T-cell (primary cell): ENCODE measurements at places on chromosomes 2 and 18. TPM values are rescaled to one million over a fixed set of nuclear protein-coding genes. Genes with fewer than 3 reads are reported as not detected.

AQP12A gene
- not detected for total RNA-seq

DNA sequence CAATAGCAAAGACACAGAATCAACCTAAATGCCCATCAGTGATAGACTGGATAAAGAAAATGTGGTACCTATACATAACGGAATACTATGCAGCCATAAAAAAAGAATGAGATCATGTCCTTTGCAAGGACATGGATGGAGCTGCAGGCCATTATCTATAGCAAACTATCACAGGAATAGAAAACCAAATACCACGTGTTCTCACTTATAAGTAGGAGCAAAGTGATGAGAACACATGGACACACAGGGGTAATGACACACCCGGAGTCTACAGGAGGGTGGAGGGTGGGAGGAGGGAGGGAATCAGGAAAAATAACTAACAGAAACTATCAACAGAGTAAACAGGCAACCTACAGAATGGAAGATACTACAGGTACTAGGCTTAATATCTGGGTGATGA, 46.6 kb upstream of the MAL start:
- no peak for DNase-seq

DNA sequence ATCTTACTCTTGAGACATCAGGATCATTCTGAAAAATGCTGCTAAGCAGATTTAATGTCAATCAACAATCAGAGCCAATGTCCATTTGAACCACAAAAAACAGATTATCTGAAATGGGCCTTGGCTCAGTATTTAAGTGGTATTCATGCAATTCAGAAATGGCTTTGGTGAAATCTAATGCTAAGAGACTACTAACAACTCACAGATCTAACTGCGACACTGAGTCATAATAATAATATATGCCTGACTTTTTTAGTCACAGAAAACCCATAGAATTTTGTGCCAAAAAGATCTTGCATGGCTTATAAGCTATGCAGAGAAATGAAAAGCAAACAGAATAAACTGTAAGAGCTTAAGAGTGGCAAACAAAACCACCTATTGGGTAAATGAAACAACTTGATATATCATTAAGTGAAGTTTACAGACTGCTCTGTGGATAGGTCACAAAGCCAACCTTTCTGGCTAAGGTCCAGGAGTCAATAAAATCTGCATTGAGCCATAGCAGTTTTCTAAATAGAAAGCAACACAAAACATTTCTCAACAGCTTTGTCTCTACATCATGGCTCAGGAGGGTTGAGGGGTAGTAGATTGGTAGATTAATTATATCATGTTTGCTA, 234.3 kb downstream of the LRATD1 start:
- no peak for DNase-seq

CIDEA gene
- not detected for total RNA-seq

DNA sequence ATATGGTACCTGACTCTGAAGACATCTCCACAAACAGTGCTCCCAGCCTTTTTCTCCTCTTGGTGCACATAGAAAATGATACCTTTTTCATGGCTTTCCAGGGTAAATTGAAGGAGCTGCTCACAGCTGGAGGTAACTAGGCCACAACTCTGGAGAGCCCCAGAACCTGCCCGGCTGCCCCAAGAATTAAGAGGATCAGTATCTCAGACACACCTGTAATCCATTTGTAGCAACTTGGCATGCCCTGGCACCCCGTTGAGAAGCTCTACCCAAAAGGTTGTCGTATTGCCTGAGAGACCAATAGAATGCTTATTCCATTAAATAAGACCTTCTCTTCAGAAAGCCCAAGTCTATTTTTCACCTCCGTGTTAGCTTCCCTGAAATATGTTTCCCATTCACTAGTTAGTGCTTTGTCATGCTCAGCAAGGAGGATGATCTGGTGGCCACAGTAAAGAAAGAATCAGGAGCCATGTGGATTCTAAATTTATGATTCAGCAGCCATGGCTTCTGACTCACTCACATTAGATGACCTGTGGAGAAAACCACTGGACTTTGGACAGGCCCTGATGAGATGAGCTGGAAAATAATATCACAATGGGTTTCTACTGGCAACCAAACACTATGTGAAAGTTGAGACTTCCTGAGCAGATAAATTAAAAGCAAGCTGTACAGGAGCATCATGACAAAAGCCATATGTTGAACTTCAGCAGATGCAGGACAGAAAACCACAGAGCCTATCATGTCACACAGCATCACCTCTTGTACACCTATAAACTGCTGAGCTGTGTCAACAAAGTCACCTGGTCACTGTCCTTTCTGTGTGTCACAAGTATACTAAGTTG, 253.3 kb upstream of the OSR1 start:
- DNase-seq: no peak

DNA sequence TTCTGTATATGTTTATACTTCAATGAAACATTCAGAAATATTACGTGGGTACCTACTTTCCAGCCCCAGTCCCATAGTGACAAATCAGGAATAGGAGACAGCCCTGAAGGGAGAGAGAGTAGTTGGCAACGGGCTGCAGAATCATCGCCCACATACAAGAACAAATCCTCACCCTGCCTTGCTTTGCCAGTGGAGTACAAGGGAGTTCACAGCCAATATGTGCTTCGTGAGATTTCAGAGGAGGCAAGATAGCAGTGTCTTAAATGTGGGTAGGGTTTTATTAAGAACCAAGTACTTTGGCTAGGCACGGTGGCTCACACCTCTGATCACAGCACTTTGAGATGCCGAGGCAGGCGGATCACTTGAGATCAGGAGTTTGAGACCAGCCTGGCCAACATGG, 40.3 kb upstream of the PKDCC start:
- no peak for DNase-seq

DNA sequence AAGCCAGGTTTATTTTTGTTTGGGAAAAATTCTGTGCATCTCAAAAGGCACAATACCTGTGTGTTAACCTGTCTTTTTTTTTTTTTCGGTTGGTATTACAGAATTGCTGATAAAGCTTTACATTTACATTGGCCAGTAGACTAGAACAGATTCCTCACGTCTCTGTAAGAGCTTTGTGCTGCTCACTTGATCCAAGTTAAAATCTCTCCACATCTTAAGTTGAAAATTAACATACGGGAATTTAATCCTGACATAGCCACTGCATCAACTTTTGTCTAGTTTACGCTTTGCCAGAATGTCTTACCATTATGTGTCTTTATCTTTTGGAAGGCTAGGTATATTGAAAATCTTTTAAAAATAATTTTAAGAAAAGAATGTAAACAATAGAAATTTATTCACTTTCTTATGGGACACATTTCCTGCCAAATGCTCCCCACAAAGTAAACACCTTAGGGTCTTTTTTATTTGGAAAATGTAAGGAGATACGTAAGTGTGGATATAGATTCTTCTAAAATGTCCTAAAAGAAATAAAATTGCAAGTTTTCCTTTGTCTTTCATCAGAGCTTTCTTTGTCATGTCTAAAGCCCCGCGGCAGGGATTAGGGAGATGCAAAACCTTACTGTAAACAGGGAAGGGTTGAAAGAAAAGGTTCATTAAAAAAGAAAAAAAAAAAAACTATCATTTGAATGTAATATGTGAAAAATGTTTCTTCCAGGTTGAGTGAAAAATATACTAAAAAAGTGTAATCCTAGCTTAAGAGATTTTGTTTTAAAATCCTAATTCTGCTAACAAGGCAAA, 912.8 kb downstream of the NRXN1 start:
- no peak for DNase-seq

KIF5C gene
- 9.5 TPM for total RNA-seq

SLC16A14 gene
- 0.60 TPM for total RNA-seq

AQP12B gene
- not detected for total RNA-seq

CYP27A1 gene
- total RNA-seq: 0.56 TPM

DNA sequence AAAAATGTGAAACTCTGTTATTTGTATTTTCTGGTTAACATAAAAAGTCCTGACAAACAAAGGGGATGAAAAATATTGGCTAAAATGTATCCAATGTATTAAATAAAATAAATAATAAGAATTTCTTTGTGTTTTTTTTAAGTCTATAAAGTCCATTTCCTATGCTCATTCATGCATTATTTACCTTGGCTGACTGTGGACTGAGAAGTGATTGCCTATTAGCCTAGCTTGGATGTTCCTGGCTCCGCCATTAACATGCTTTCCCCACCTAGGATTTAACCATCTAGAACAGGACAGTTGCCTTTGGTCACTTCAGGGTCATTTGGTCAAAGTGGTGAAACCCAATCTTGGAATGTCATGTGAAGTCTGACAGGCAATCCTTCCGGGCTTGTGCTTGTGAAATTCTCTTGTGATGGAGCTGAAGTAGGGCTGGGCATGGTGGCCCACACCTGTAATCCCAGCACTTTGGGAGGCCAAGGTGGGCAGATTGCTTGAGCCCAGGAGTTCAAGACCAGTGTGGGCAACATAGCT, 60.4 kb upstream of the TANC1 start:
- no peak for DNase-seq

DNA sequence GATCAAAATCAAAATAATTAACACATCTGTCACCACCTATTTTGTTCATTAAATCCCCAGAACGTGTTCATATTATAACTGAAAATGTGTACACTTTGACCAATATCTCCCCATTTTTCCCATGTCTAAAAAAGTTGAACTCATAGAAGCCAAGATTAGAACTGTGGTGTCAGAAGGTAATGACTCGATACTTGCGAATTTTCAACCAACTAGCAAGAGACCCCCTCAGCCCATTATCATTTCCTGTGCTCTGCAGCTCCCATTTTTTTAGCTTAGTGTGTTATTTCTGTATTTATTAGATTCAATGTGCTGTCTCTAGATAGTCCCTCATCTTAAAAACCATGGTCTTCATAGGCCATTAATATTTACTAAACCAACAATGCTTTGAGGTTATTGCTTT, 248.7 kb upstream of the PIK3C3 start:
- DNase-seq: no peak

DNA sequence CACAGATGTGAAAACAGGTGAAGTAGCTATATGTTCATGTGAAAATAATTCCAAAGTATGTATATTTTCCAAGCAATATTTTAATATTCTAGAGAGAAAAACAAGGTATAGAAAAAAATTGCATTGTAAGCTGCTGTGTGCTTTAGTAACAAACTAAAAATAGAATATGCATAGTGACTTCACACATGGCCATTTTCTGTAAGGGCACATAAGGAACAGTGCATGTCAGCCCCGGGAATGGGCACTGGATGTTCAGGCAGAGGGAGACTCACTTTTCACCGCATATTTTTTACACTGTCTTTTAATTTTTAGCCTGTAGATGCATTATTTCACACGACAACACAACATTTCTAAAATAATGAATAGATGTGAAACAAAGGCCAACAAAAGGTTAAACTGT, 46.0 kb downstream of the CMPK2 start:
- DNase-seq: no peak

DNA sequence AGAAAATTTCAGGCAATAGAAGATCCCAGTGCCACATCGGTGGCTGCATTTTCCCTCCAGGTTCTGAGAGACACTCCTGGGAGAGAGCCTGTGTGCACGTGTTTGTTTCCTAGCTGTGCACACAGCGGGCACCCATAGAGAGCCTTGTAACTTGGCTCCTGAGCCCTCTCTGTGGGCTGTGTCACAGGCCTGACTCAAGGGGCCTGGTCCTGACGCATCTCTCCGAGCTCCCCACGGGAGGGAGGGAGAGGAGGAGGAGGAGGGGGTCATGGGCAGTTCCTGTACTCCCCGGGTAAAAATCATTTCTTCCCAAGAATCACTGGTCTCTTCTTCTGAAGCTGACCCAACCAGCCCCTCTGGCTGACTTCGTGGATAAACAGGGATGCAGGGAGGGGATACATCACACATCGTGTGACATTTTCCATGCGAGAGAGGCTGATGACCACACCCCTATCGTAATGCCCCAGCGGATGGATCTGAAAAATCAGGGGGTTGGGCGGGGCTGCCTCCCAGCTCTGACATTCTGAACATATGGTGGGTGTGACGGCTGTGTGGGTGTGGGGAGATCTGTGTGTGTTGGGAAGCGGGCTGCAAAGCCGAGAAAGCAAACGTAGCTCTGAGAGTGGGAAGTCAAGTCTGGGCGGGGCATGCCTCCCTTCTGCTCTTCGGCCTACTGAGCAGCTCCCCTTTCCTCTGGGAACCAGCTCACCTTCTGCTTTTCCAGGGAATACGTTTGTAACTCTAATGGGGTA, 308.3 kb upstream of the HS6ST1 start:
- no peak for DNase-seq

DNA sequence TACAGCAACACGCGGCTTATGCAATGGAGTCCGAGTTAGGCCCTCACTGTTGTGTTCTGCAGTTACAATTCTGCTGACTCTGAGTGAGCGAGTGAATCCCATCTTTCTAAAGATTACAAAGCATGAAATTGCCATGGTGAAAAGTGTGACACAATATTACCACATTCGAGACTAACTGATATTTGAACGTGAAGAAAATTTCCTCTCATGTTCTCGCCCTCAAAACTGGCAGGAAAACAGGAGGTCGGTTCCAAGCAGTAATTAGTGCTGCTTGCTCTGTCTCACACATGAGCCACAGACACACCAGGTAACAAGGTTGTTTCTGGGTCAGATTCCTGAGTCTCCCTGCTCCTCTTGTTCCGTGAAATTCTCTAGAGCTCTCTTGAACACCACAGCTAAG, 93.7 kb upstream of the RIOK3 start:
- no peak for DNase-seq

DPP4 gene
- 44.8 TPM for total RNA-seq

GRCh38 chr2:201183365-201183727, 405 bp downstream of the CASP10 start:
- DNase-seq: no peak

DNA sequence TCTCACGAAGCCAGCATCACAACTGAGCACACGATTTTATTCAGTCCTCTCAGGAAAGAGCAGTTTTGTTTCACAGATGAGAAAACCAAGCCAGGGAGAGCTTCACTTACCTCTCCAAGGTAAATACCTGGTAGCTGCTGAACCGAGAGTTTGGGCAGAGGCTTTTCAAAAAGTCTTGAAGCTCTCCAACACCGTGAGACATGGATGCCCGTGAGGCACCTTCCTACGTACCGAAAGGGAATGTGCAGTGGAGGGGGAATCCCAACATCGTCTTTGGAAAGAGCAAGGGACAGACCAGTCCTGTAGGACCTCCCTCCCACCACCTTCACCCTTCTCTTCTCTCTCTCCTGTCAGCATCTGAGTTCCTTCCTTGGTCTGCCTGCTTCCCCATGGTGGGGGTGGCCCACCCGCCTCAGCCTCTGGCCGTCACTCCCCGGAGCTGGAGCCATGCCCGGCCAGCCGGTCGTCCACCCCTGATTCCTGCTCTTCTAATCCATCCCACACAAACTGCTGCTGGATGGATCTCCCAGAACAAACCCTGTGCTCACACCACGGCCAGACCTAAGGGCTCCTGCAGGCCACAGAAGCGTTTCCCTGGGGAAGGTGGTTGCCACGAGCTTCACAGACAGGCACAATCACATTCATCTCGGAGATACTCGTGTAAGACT, 97.3 kb upstream of the SNTG2 start:
- DNase-seq: no peak

DNA sequence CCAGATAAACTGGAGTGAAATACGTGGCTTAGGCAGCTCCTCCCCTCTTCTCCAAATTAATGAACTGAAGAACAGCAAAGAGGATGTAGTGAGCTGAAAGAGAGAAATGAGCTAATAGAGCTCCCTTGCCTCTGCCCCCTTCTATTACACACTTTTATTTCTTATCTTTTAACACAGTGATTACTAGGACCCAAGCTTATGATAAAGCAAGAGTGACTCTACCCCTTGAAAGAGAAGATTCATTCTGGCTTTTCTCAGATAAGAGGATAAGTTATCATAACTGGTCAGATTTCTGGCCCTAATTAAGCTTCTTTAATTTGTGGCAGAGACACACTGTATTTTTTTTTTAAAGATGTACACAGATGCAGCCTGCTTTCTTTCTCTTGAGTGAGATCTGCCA, 102.2 kb downstream of the MSTN start:
- DNase-seq: no peak

- DNase-seq: no peak
Observed at GRCh38 chr2:44033947-44034346, 38.2 kb upstream of the LRPPRC start.

- no peak for DNase-seq
Observed at GRCh38 chr18:52435301-52435700, 95.3 kb downstream of the DCC start.
